ENCODE measurements at places on chromosomes 12 and 14.

- no peak for DNase-seq
Observed at GRCh38 chr12:90301561-90302133, 593.0 kb upstream of the ATP2B1 start.

GRCh38 chr12:116950628-116951325 is 40.0 kb downstream of the FBXW8 start:
- DNase-seq: no peak

- no peak for DNase-seq
Observed at GRCh38 chr14:24874514-24875202, 175.3 kb downstream of the STXBP6 start.

DNA sequence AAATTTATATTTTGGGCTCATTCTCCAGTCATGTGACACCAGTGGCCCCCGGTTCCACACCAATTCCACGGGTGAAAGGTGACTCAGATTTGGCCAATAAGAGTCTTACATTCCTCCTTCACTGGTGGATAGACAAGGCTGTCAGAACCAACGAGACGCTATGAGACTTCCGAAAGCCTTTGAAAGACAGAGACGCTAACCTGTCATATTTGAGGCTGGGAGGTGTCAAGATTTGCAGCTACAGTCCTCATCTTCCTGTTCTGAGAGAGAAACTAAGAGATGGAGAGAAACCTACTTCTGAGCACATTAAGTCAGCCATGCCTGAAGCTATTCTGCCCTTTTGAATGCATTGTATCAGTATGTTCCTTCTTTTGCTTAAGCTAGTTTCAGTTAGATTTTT is 171.2 kb downstream of the FLRT2 start:
- DNase-seq: no peak

DNA sequence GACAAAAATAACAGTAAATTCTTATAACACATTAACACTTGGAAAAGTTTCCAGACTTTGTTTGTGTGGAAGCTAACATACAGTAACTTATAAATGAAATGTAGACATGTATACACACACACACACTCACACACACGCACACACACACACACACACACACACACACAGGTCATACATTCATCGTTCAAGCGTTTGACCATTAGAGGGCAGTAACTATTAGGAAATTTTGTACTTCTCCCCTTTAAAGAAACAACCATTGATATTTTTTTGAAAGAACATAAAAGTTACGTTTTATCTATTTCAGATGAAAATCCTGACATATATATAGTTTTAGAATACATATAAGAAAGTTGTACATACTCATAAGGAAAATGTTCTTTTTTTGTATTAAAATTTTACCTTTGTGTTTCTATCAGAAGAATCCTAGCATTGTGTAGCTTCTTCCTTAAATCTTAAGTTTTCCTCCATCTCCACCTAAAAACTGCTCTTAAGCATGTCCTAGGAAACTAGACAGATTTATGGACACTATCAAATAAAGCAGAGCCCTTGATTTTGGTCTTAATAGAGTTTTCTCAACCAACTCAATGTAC is 29.0 kb downstream of the PTPRQ start:
- DNase-seq: peak; percentile 70

DNA sequence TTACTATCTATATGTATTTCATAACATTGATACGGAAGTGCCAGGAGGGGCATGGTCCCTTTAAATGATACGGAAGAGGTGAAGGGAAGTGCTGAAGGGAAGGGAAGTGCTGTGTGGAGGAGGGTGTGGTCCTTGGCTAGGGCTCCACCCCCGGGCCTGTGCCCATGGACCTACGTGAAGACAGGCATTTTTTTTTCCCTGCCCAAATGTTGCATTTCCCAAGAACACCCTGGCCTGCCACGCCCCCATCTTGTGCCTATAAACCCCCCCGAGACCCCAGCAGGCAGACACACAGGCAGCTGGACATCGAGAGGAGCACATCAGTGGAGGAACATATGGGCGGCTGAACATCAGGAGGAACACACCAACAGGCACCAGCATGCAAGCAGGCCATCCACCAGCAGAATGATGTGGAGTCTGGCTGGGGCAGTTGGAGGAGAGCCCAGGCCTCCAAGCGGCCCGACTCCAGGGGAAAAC is 134.1 kb downstream of the SLC41A2 start:
- peak; percentile 9 for DNase-seq

- no peak for DNase-seq
Observed at GRCh38 chr12:24177889-24178288, 228.4 kb upstream of the SOX5 start.

DNA sequence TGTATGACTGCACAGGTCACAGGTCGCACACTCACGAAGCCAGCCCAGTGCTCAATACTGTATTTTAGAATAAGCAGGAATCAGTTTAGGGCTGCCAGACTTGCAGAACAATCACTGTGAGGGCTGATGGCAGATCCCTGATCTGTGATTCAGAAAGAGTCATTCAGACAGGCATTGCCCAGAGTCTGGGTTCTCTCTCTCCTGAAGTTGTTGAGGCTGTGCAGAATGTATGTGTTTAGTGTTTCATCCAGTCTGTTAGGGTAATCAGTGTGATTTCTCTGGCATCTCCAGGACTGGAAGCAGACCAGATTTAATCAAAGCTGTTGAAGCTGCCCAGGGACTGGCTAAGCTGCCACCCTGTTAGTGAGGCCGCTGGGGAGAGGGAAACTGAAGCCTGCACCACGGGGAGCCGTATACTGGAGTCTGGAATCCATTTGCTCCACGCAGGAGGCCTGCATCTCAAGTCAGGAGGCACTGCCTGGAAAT is 69.3 kb downstream of the ETV6 start:
- DNase-seq: no peak

DNA sequence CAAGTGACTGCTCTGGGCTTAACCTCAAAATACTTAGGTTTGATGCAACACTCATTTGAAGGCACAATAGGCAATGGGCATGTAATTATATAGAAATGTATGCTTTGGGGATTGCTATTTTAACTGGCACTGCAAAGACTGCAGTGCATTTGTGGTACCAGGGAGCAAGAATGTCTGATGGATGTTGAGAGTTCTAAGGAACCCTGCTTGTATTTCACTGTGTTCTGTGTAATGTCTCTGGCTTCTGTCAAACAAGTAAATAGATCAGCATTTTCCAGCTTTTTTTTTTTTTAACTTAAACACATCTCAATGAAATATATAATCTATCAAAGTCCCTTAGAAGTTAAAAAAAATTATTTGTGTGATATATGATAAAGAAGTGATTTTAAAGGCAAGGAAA is 94.8 kb upstream of the ATP2B1 start:
- no peak for DNase-seq

DNA sequence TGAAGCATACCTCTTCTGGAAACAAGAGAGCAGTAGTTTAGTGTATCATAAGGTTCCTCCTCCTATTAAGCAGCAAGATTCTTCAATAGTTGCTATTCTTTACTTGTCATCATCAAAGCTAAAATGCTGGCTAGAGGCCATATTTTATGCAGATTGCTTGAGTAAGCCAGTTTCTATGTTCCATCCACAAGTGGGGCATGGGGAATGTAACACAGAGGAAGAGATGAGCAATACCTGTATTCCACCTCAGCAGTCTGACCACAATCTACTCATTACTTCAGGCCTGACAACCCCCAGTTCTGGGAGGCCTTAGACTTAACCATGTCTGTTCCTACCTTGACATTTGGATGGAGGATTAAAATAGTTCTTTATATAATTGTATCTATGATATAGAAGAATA is 423.6 kb downstream of the BTG1 start:
- no peak for DNase-seq

- DNase-seq: no peak
Observed at GRCh38 chr12:82130762-82131161, 227.4 kb downstream of the CCDC59 start.

DNA sequence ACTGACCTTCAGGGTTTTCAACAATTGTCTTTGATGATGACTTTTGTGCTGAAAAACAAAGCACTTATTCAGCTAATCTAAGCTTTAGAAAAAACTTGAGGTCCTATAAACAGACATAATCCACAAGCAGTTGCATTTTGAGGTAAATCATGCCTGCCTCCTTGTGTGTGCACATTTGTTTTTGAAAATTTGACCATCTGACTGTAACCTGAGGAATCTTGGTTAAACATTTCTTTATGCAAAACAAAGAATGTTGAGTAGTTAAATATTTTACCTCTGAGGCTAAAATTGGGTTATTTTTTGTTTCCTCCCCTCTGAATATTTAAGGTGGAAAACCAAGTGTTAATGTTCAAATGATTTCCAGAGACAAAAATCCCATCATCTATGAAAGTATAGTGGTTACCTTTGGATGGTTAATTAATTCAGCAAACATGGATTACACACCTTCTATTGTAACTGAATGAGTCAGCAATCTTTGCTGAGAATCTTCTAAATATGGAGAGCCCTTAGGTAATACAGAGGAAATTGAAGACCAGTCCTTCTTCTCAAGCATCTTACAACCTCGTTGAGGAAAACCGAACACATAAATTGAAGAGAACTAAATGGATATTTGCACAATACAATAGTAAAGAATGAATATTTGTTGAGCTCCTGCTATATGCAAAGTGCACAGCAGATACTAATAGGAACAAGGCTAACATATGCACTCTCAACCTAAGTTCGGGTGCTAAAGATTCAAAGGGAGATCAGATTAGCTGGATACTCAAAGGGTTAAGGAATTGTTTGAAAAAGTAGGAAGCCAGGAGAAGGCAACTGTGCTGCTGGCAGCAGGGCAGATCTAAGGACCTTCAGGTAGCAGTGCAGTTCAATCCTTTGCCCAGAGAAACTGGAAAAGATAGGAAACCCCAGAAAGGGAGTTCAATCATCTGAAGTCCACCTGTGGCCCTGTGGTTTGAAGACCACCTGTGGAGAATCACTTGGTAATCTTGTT is 115.2 kb downstream of the BMP4 start:
- no peak for DNase-seq

DNA sequence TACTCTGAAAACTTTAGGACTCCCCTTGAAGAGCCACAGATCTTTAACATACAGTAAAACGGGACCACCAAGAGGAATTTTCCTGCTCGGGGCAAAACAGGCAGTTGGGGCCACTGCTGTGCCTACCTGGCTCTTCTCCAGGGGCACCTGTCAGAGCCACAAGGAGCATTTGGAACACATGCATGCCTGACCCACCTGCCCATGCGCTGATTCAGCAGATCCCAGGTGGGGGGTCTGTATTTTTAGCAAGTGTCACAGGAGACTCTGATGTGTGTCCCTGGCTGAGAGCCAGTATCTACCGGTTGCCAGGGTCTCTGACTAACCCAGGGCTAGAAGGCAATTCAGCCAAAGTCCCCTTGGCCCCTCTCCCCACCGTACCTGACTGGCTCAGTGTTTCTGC is 6.5 kb downstream of the CTDSP2 start:
- DNase-seq: no peak

DNA sequence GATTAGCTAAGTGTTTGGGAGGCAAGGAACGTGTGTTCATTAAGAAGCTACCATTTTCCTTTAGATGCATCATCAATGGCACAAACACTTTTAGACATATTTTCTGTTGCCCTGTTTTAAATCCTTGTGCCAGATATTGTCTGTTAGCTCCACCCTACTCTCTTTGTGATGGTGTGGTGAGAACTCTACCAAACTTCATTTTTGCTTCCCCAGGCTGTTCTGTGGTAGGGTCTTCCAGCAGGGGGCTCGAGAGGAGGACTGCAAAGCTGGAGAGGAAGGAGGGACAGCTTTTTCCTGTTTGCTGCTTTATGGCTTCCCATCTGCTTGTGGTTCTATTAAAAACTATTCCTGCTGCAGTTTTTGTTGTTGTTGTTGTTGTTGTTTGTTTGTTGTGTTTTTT is 23.8 kb upstream of the STRAP start:
- DNase-seq: peak; percentile 59

- DNase-seq: no peak
Observed at GRCh38 chr12:43221216-43221615, 330.8 kb downstream of the ADAMTS20 start.

- no peak for DNase-seq
Observed at GRCh38 chr12:49455501-49455900, 83.3 kb upstream of the KCNH3 start.

DNA sequence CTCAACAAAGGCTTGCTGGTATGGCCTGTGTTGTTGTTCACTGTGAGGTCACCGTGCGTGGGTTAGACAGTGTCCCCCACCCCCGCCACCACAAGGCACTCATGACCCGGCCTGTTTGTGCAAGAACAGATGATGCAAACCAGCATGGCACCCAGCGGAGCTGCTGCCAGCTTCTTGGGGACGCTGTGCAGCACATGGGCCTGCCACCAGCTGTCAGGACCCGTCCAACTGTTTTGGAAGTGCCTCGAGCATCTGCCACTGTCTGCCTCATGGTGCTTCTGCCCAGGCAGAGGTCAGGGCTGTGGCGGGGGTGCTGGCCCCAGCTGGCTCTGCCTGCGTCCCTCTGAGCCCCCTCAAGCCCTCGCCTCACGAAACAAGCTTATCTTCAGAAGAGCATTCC is 1.5 kb downstream of the ASB2 start:
- DNase-seq: no peak

GRCh38 chr14:61475316-61475715 is 153.9 kb downstream of the PRKCH start:
- peak; percentile 57 for DNase-seq

- no peak for DNase-seq
Observed at GRCh38 chr14:30243207-30243606, 315.6 kb upstream of the PRKD1 start.

GRCh38 chr14:36229262-36229661 is 52.7 kb upstream of the PTCSC3 start:
- DNase-seq: no peak

DNA sequence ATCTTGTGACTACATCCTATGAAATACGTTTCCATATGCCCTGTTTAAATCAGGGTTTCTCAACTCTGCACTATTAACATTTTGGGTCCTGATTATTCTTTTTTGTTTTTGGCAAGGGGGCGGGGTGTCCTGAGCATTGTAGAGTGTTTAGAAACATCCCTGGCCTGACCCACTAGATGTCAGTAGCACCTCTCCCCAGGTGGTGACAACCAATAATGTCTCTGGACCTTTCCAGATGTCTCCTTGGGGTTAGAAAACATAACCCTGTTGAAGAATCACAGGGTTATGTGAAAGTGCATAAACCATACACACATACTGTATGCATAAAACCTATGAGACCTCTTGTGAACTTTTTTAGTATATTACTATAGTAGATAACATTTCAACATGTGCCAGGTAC is 1.4 kb downstream of the ACAD10 start:
- peak; percentile 48 for DNase-seq

DNA sequence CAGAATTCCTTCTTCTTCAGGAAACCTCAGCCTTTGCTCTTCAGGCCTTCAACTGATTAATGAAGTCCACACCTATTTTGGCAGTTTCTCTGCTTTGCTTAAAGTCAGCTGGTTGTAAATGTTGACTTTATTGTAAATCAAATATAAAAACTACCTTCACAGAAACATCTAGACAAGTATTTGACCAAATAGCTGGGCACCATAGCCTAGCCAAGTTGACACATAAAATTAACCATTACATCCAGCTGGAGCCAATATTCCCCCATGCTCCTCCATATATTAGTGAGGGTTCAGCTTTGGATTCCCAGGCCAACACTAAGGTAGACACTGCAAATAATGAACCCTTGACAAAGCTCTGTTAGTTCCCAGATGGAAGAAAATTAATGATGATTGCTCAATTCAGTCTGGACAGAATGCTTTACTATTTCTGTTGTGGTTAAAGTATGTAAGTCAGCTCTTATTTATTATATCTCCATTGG is 125.5 kb downstream of the ZFP36L1 start:
- DNase-seq: no peak

GRCh38 chr12:63915105-63915800 is 70.8 kb downstream of the SRGAP1 start:
- DNase-seq: no peak

Data from KBM-7 (cell line).